ENCODE measurements at places on chromosomes 4 and X.

DNA sequence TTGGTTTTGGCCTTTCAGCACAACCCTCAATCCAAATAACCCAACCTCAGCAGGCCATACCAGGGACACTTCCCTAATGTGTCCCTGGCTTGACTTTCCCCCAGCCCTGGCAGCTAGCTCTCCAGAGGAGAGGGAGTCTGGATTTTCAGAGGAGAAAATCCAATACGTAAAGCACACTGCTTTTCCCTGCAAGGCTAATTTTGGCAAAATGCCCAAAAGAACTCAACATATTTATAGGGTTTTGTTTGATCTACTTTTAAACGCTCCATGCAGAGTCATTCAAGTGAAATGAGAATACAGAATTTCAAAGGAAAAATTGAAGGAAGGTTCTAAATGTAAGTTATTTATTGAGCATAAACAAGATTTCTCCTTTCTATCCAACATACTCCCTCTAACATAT lies 167.2 kb downstream of the SH3KBP1 start:
- no peak for DNase-seq

GRCh38 chr4:166895771-166896170 lies 338.5 kb downstream of the SPOCK3 start:
- DNase-seq = no peak

DNA sequence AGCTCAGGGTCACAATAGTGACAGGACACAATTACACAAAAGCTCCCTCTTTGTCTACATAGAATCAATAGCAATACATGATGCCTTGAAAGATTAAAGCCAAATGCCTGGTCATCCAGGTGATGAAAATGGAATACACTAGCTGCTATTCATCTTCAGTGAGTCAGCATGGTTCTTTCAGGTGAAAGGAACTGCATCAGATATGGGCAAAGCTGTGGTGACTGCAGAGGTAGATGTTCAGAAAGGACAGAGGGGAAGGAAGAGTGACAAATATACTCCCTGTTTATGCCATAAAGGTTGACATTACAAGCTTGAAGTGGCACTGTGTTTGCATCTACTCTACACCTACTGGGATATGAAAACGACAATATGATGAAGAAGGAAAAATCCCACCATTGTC lies 20.0 kb upstream of the FTHL17 start:
- no peak for DNase-seq

DNA sequence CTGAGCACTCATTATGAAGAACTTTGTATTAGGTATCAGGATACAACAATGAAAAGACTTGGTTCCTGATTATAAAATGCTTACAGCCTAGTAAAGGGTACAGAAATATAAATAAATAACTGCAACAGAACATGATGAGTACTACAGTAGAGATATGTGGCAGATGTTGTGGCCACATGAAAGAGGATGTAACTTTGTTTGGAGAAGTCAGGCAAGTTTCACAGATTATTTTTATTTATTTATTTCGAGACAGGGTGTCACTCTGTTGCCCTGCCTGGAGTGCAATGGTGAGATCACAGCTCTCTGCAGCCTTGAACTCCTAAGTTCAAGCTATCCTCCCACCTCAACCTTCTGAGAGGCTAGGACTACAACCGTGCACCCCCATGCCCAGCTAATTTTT lies 15.8 kb upstream of the UBE2K start:
- no peak for DNase-seq

GRCh38 chr4:11615601-11616000 lies 186.9 kb upstream of the HS3ST1 start:
- no peak for DNase-seq

GRCh38 chr4:17544205-17544604 lies 29.2 kb downstream of the CLRN2 start:
- no peak for DNase-seq

- DNase-seq = no peak
These were observed 86.3 kb upstream of the RAPGEF2 start for GRCh38 chr4:159016593-159017024.

DNA sequence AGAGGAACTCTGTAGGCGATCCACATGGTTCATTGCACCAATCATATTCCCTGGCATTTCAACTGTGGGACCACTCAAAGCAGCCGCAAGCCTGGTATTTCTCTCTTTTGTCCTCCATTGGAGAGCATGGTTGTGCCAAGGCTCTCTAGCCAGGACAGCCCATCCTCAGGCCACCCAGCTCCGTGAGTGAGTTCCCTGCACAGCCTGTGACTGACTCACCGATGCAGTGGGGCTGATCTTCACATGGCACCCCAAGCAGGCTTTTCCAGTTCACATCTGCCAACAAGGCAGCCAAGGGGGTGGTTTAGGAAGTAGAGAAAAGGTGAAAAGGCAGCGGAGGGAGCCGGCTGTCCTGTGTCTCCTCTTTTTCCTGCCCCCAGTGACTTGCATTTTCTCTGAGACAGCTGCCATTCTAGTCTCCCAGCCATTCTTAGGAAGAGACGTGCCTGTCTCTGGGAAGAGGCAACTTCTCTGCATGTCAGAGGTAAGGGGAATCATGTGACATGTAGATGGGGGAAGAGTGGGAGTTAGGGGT lies 69.2 kb downstream of the MID1IP1 start:
- DNase-seq = no peak

DNA sequence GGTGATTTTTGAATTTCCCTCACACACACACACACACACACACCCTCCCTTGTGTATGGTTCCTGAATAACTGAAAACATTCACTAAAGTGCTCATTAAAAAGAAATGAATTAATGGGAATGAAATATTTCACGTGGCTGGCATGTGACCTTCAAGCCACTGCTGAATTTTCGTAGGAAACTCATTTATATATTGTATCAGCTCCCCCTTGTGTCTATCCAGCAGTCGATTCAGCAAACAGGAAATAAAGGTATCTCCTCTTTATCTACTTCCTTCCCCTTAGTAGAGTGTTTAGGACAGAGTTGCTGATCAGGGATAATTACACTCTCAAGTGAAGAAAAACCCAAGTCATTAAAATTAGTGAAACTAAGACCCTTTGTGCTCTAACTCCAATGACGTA lies 912.6 kb upstream of the LCORL start:
- DNase-seq = peak; percentile 41

GRCh38 chrX:8313844-8314243 lies 142.8 kb upstream of the VCX2 start:
- no peak for DNase-seq

DNA sequence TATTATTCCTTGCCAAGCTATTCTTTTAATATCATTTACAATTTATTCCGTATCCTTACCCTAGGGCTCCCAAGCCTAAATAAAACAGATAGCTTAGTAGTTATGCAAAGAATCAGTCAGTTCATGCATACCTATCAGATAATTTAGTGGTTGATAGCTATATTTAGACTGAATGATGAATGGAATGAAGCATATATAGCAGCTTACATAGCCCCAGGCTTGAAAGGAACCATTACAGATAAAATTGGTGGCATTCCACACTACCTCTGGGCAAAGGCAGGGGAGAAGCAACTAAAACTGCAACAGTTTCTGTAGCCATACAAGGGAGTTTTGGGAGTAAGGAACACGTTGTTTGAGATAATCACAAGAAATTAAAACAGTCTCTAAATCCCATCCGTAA lies 2.7 kb downstream of the ACE2 start:
- no peak for DNase-seq

DNA sequence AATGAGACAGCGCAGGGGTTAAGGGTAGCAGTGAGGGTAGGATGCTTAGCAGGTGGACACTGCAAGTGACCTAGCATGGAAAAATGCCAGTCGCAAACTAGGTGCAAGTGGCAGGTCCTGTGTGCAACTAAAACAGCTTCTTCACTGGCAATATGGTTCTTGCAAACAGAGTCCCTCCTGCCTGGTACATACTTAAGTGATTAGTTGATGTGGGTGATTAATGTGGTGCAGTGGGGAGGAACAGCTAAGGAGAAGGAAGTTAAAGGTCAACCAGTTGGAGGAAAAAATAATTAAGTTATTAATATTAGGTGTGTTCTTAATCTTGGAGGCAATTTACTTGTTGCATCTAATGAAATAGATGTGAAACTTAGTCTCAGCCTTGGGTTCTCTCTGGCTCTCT lies 121.6 kb upstream of the IGFBP7 start:
- peak; percentile 55 for DNase-seq

GRCh38 chr4:170395773-170396172 lies 306.0 kb upstream of the AADAT start:
- DNase-seq = no peak

DNA sequence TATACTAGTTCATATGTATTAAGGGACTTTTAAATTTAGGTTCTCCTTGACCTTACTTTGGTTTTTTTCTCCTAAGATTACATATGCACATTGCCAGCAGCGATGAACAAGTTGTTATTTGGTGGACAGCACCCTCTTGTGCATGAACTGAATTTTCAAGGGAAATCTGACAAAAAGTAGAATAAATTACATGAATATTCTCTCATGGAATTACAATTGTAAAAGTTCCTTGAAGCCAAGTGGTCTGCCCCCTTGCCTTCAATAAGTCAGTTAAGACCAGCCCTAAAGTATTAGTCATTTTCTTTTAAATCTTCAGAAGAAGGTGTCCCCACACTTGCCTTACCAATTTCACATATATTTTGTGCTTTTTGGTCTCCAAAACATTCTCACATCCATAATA lies 30.7 kb upstream of the SMARCA5 start:
- peak; percentile 41 for DNase-seq

GRCh38 chr4:184383497-184384055 lies 90.8 kb downstream of the IRF2 start:
- peak; percentile 96 for DNase-seq

DNA sequence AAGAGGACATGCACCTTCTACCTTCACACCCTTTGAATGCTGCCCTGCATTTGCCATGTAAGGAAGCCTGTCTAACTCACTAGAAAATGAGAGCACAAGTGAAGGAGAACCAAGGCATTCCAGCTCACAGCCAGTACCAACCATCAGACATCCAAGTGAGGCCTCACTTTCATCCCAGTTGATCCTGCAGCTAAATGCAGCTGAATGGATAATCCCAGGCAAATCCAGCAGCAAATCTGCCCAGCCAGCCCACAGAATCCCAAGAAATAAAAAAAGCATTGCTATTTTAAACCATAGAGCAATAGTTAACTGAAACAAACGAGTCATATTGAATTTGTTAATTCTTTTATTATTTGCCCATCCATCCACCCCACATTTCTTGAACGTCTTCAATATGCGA lies 112.5 kb downstream of the C4orf33 start:
- no peak for DNase-seq
